ENCODE measurements at places on chromosomes 3 and 15.

DNA sequence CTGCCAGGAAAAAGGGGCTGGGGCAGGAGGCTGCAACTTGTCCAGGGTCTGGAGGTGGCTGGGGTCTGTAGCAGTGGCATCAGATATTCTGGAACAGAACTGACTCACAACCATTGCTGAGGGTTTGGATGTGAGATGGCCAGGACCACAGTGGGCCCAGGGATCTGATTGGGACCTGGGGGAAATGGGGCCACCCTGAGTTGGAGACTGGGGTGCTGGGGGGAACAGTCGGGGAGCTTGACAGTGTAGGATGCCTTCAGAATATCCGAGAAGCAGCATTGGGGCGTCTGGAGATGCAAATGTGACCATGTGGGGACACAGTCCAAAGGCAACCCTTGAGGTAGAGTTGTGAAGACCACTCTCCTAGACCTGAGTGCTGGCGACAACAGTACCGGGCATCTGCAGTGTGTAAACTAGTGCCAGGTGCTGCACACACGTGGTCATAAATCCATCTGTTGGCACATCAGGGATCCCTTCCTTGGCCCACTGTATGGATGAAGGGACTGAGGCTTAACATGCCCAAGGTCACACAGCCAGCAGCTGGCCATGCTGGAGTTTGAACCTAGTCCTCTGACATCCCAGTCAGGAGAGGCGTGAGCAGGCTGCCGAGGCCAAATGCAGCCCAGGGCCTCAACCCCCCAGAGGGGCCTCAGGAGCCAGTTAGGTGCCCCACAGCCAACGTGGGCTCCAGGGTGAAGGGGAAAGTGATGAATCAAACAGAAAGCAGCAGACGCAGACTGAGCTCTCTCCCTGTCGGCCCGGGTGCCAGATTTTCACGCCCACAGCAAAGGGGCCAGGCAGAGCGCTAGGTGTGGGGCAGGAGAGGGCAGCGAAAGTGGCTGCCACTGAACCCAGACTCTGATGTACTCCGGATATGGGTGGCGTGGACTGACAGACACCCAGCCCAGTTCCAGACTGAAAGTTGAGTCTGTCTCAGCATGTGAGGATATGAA lies 18.8 kb downstream of the HEMK1 start:
- DNase-seq = peak; percentile 71

DNA sequence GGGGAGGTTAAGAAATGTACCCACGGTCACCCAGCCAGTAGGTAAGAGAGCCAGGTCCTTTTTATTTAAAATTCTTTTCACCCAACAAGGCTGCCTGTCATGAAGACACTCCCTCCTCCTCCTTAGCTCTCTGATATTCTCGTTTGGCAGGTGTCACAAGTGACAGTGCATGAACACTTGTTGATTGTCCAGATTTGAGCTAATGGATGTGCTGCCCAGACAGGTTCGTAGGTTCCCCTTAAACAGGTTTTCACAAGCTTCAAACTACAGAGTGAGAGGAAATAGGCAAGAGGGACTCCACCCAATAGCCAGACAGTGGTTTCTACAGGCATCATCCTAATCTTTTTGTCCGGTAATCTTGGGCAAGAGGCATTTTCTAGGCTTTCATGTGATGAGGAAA lies 32.2 kb downstream of the ATP13A4 start:
- no peak for DNase-seq

DNA sequence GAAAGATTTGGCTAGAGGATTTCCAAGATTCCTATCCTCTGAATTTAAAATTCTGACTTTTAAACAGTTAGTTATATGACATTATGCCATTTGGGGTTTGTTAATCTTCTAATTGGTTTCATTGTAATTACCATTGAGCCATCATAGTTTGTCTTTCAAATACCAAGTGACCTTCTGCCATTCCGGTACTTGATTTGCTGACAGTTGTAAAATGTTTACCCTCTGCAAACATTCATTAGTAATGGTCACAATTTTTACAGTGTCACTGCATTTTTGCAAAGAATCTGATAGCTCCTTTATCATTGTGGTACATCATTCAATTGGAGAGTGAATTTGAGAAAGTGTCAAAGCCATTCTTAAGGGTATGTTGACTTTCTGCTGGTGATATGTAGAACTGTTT lies 645.0 kb upstream of the TBL1XR1 start:
- DNase-seq = no peak

DNA sequence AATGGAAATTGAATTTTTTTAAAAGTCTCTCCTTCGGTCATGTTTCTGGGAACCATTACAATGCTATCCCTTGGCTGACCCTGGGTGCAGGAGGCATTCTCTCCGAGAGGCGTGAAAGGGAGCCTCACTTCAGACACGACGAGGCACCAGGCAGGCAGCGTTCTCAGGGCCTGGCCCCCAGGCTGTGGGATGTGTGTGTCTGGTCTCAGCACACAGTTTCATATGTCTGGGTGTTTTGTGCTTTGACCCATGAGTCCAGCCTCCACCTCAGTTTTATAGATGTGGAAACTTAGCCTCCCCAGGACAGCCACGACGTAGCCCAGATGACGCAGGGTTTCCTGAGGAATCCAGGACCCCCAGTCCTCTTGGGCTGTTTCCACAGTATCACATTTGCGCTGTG lies 34.0 kb downstream of the FGD5 start:
- no peak for DNase-seq

GRCh38 chr15:47670365-47670764 lies 46.9 kb upstream of the SEMA6D start:
- no peak for DNase-seq

DNA sequence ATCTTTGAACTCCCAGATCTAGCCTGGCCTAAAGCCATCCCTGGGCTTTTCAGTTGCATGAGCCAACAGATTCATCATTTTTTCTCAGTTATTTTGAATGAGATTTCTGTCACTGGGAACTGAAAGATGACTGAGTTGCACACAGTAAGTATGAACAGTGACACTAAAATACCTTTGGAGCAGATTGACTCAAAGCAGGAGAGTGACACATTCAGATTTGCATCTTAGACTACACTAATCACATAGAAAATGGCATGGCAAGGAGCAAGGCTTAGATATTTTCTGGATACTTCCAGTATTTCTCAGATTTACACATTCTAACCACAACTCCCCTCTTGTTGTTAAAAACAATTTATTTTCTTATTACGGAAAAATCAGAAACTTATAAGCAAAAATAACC lies 32.8 kb downstream of the SEC62 start:
- no peak for DNase-seq

- DNase-seq = no peak
Measured at GRCh38 chr3:177824190-177824786, 627.0 kb upstream of the TBL1XR1 start.

- DNase-seq = no peak
Measured at GRCh38 chr15:100334905-100335304, 6.9 kb downstream of the ADAMTS17 start.

- DNase-seq = no peak
Measured at GRCh38 chr15:42349186-42349585, 10.1 kb upstream of the CAPN3 start.

DNA sequence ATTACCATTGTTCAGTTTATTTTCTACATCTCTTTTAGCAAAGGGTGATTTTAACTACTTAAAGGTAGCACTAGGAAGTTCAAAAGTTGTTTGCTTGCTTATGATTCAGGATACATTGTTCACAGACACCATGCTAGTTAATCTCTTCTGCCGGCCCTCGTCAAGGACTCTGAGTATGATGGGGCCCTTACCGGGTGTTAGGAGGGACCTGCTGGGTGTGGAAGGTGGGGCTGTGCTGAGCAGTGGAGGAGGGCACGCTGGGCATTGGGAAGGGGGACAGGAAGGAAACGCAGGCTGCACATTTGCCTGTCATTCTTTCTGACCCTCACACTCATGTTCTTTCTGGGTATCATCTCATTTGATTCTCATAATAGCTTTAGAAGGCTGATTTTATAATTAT lies 65.1 kb upstream of the MYZAP start:
- no peak for DNase-seq

DNA sequence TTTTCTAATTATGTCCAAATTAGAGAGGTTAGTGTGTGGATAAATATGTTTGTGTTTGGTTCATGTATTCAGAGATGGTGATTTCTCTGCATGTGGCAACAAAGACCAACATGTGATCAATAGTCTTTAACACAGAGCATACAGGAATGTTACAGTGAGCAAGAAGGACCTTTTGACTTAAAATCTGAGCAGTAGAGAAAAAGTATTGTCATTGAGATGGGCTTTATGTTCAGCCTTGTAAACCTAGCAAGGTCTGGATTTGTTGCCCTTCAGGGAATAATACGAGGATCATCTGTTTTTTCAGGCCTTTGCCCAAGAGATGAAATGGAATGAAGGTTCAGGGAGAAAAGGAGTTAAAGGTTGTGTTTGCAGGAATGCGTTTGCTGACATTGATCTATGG lies 161.8 kb upstream of the NECTIN3 start:
- DNase-seq = no peak

- DNase-seq = no peak
Measured at GRCh38 chr3:81789691-81790090, 28.2 kb upstream of the GBE1 start.

- no peak for DNase-seq
Measured at GRCh38 chr15:59828861-59829260, 139.7 kb upstream of the BNIP2 start.

- DNase-seq = no peak
Measured at GRCh38 chr15:69275933-69276560, 22.7 kb upstream of the PAQR5 start.

- DNase-seq = no peak
Measured at GRCh38 chr15:55990516-55990915, 2.9 kb downstream of the NEDD4 start.

Data from CD4-positive, alpha-beta T cell treated with Interleukin-17A for 1 hour (primary cell).